ENCODE measurements at places on chromosomes 13 and 19. TPM values are rescaled to one million over a fixed set of nuclear protein-coding genes. Genes with fewer than 3 reads are reported as not detected.

The ZNF563 gene
- total RNA-seq = 4.4 TPM

The ZNF223 gene
- 5.8 TPM for total RNA-seq

The CGB8 gene
- not detected for total RNA-seq

DNA sequence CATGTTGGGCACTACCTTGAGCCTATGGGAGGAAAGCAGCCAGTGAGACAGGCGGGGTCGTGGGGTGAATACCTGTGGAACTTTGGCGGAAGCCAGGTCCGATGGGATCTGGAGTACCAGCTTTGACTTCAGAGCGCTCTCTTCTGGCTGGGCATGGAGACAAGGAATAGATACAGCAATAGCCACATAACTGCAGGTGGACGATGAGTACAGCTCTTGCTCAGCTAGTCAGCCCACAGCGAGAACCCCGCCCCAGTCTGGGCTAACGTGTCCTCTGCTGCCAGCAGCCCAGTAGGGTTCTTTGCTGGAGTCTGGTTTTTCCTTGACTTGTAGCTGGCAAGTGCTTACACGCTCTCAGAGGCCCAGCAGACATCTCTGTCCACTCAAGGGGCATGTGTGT, 83.4 kb downstream of the SIPA1L3 start:
- H3K4me3 ChIP-seq = no peak overlapping the region
- H3K36me3 ChIP-seq = peaks cover 6% of the 10 kb centered on the region
- DNase-seq = no peak
- no peaks in the 10 kb centered on the region for H3K27me3 ChIP-seq
- H3K4me1 ChIP-seq = peaks cover 24% of the 10 kb centered on the region

The ATP4A gene
- total RNA-seq = not detected

The RFPL4AL1 gene
- not detected for total RNA-seq

GRCh38 chr13:20227288-20227687, 4.8 kb downstream of the GJB6 start:
- no peaks in the 10 kb centered on the region for H3K4me1 ChIP-seq
- H3K27ac ChIP-seq = no peak overlapping the region
- no peaks in the 10 kb centered on the region for H3K36me3 ChIP-seq

The SLC10A2 gene
- not detected for total RNA-seq

The OR7A5 gene
- total RNA-seq = not detected

DNA sequence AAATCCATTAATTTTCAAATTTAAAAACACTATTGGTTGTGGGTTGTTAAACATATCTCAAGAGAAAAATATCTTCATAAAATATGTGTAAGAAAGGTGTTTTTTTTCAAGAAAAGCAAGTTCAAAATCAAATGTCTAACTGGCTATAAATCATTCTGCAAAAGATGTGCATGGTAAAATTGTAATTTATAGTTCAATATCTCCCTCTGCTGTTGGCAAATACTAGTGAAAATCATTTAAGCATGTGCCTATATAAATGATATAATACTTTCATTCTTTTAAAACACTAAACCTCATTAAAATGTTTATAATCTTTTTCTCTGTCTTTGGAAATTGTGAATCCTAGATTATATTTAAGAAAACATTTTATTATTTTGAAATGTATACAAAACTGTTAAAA, 17.2 kb upstream of the SLITRK6 start:
- no peak overlapping the region for H3K4me3 ChIP-seq
- no peak for DNase-seq
- H3K27me3 ChIP-seq = no peaks in the 10 kb centered on the region
- H3K36me3 ChIP-seq = no peaks in the 10 kb centered on the region

DNA sequence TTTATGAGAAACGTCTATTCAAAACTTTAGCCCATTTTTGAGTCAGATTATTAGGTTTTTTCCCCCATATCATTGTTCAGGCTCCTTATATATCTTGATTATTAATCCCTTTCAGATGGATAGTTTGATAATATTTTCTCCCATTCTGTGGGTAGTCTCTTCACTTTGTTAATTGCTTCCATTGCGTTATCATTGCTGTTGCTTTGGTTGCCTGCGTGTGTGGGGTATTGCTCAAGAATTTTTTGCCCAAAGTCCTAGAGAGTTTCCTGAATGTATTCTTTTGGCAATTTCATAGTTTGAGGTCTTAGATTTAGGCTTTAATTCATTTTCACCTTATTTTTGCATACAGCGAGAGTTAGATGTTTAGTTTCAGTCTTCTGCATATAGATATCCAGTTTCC, 25.8 kb upstream of the PRR20A start:
- no peaks in the 10 kb centered on the region for H3K4me1 ChIP-seq
- no peak overlapping the region for H3K4me3 ChIP-seq
- no peaks in the 10 kb centered on the region for H3K36me3 ChIP-seq
- DNase-seq = no peak

DNA sequence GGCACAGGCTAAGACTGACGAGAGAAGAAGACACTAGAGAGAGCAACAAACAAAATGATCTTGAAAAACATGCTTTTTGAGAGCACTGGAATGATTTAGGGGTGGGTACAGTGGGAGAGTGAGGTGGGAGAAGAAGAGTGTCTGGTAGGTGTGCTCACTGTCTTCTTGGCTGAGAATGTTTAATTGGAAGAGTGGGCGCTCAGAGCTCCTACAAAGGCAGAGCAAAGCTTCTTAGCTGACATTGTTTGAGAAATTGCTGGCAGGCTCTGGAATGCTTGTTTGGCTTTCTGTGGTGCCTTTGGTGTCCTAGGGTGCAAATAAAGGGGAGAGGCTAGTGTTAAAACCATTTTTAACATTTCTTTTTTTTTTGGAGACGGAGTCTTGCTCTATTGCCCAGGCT, 1.5 kb upstream of the LIPE start:
- H3K27ac ChIP-seq = no peak overlapping the region
- no peaks in the 10 kb centered on the region for H3K27me3 ChIP-seq
- peaks cover 6% of the 10 kb centered on the region for H3K4me1 ChIP-seq
- H3K4me3 ChIP-seq = no peak overlapping the region
- DNase-seq = no peak

DNA sequence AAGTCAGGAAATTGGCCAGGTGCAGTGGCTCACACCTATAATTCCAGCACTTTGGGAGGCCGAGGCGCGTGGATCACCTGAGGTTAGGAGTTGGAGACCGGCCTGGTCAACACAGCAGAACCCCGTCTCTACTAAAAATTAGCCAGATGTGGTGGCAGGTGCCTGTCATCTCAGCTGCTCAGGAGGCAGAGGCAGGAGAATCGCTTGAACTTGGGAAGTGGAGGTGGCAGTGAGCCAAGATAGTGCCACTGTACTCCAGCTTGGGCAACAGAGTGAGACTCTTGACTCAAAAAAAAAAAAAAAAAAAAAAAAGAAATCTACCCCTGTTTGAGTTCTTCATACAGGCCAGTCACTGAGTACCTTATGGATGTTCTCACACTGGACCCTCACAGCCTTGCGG, 42.0 kb downstream of the SLC15A1 start:
- DNase-seq = no peak
- no peaks in the 10 kb centered on the region for H3K36me3 ChIP-seq
- H3K27ac ChIP-seq = no peak overlapping the region
- no peaks in the 10 kb centered on the region for H3K4me1 ChIP-seq

DNA sequence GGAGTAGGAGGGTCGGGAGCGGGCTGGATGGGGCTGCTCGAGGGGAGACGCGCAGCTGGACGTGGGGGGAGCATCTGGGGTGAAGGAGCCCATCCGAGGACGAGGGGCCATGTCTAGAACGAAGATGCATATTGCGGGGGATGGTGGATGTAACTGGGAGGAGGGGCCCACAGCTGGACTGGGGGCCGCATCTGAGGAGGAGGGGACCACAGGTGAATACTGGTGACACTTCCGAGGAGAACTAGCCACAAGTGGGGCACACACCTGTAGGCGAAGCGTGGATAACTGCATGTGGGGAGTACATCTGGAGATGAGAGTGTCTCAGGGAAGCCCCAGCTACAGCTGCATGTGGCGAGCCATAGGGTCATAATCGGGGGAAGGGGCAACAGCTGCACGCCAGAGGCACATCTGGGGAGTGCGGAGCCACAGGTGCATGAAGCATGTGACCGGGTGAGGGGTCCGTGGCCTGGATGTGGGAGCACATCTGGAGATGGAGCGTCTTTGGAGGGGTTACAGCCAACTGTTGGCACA, 402 bp downstream of the ZSWIM9 start:
- peaks cover 17% of the 10 kb centered on the region for H3K36me3 ChIP-seq
- H3K4me1 ChIP-seq = peaks cover 11% of the 10 kb centered on the region
- H3K27ac ChIP-seq = peak overlapping the region; percentile 47
- no peaks in the 10 kb centered on the region for H3K27me3 ChIP-seq
- peak overlapping the region; percentile 95 for H3K4me3 ChIP-seq
- no peak for DNase-seq

GRCh38 chr13:112730157-112730671, 40.4 kb downstream of the ATP11A start:
- no peaks in the 10 kb centered on the region for H3K36me3 ChIP-seq
- no peaks in the 10 kb centered on the region for H3K27me3 ChIP-seq
- H3K27ac ChIP-seq = no peak overlapping the region
- no peak overlapping the region for H3K4me3 ChIP-seq
- peak; percentile 78 for DNase-seq

GRCh38 chr13:28659621-28659970, 666 bp downstream of the POMP start:
- H3K27me3 ChIP-seq = no peaks in the 10 kb centered on the region
- peak; percentile 72 for DNase-seq
- peak overlapping the region; percentile 99 for H3K27ac ChIP-seq
- H3K4me3 ChIP-seq = peak overlapping the region; percentile 78
- peaks cover 21% of the 10 kb centered on the region for H3K4me1 ChIP-seq

The PLIN5 gene
- total RNA-seq = not detected

- peaks cover 37% of the 10 kb centered on the region for H3K4me1 ChIP-seq
- H3K36me3 ChIP-seq = peaks cover 2% of the 10 kb centered on the region
- no peak for DNase-seq
- peak overlapping the region; percentile 14 for H3K27ac ChIP-seq
- no peaks in the 10 kb centered on the region for H3K27me3 ChIP-seq
- H3K4me3 ChIP-seq = no peak overlapping the region
These were observed 52.8 kb downstream of the GATAD2A start for GRCh38 chr19:19458110-19458816.

- DNase-seq = peak; percentile 50
- H3K4me3 ChIP-seq = no peak overlapping the region
- no peaks in the 10 kb centered on the region for H3K36me3 ChIP-seq
- peaks cover 7% of the 10 kb centered on the region for H3K4me1 ChIP-seq
- no peaks in the 10 kb centered on the region for H3K27me3 ChIP-seq
These were observed 484 bp downstream of the ICAM3 start for GRCh38 chr19:10338940-10339339.

DNA sequence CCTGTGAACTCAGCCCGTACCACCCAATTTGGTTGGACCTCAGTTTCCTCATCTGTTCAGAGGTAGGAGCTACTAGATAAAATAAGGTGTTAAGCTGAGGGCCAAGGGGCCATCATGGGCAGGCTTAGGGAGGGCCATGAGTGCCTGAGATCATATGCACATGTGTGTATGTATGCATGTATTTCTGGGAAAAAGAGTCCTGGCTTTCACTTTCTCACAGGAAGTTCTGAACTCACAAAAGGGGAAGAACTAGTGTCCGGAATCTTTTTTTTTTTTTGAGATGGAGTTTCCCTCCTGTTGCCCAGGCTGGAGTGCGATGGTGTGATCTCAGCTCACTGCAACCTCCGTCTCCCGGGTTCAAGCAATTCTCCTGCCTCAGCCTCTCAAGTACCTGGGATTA, 18.9 kb downstream of the TGFB1 start:
- peaks cover 57% of the 10 kb centered on the region for H3K36me3 ChIP-seq
- H3K4me1 ChIP-seq = no peaks in the 10 kb centered on the region
- H3K4me3 ChIP-seq = no peak overlapping the region
- no peaks in the 10 kb centered on the region for H3K27me3 ChIP-seq
- no peak overlapping the region for H3K27ac ChIP-seq

DNA sequence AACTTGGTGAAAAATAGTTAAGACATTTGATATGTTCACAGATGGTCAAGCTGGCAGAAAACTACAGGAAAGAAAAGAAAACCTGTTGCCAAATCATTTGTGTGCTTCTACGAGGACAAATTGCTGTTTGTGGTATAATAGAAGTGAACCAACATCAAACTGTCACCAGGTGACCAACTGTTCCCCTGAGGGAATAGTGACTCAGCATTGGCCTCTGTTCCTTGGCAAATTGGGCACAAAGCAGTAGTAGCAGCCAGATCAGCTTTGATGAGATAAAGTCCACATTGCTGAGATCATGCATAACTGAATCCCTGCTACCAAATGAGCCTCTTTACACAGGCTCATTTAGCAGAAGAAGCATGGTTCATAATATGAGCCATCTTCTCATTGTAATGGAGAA, 103.5 kb downstream of the POSTN start:
- no peaks in the 10 kb centered on the region for H3K36me3 ChIP-seq
- peaks cover 45% of the 10 kb centered on the region for H3K4me1 ChIP-seq
- peak overlapping the region; percentile 77 for H3K27ac ChIP-seq

- no peak for DNase-seq
- H3K36me3 ChIP-seq = no peaks in the 10 kb centered on the region
- no peaks in the 10 kb centered on the region for H3K4me1 ChIP-seq
- no peak overlapping the region for H3K4me3 ChIP-seq
These were observed 36.0 kb downstream of the PBX4 start for GRCh38 chr19:19582471-19582870.

- DNase-seq = peak; percentile 85
- peaks cover 55% of the 10 kb centered on the region for H3K36me3 ChIP-seq
- H3K27me3 ChIP-seq = no peaks in the 10 kb centered on the region
- no peaks in the 10 kb centered on the region for H3K4me1 ChIP-seq
These were observed 18.8 kb downstream of the PDCD5 start for GRCh38 chr19:32599736-32600157.

The MAB21L1 gene
- 1.5 TPM for total RNA-seq

- no peaks in the 10 kb centered on the region for H3K36me3 ChIP-seq
- H3K4me1 ChIP-seq = peaks cover 6% of the 10 kb centered on the region
These were observed 5.6 kb downstream of the ICAM5 start for GRCh38 chr19:10295305-10295846.

DNA sequence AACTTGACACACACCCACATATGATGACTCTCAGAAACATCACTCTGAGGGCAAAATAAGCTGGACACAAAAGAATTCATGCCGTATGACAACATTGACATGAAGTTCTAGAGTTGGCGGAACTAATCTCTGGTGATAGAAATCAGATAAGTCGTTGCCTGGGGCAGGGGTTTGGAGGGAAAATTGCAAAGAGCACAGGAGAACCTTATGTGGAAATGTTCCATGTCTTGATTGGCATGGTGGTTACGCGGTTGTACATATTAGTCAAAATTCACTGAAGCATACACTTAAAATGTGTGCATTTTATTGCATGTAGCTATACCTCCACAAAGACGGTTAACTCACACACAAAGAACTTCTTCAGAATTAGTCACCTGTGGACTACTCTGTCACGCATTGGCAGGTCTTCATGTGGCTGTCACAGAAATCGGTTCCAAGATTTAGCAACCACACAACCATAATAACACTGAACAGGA, 137.8 kb upstream of the GJB6 start:
- no peaks in the 10 kb centered on the region for H3K36me3 ChIP-seq
- H3K4me1 ChIP-seq = no peaks in the 10 kb centered on the region
- peaks cover 18% of the 10 kb centered on the region for H3K27me3 ChIP-seq
- no peak for DNase-seq
- no peak overlapping the region for H3K27ac ChIP-seq

The PRRG2 gene
- total RNA-seq = under 0.01 TPM

GRCh38 chr13:39909634-39910033, 254.2 kb downstream of the COG6 start:
- H3K4me1 ChIP-seq = peaks cover 6% of the 10 kb centered on the region
- no peaks in the 10 kb centered on the region for H3K36me3 ChIP-seq
- no peak overlapping the region for H3K4me3 ChIP-seq
- no peak for DNase-seq
- H3K27me3 ChIP-seq = no peaks in the 10 kb centered on the region
- no peak overlapping the region for H3K27ac ChIP-seq

All from osteoblast (primary cell).